ENCODE measurements at places on chromosomes 11 and 22. TPM values are rescaled to one million over a fixed set of nuclear protein-coding genes. Genes with fewer than 3 reads are reported as not detected.

GRCh38 chr11:1342946-1343345 is 33.5 kb upstream of the TOLLIP start:
- no peak overlapping the region for H3K27ac ChIP-seq
- H3K36me3 ChIP-seq = no peaks in the 10 kb centered on the region
- H3K27me3 ChIP-seq = no peaks in the 10 kb centered on the region
- DNase-seq = no peak
- H3K4me1 ChIP-seq = peaks cover 9% of the 10 kb centered on the region

- no peaks in the 10 kb centered on the region for H3K36me3 ChIP-seq
- 0 out of 2 replicates have a peak, but pooled peaks cover 2% of the 10 kb centered on the region for H3K4me1 ChIP-seq
- no peak overlapping the region for H3K27ac ChIP-seq
- DNase-seq = no peak
- peaks cover 13% of the 10 kb centered on the region for H3K27me3 ChIP-seq
Measured at GRCh38 chr11:121449626-121450025, 2.5 kb upstream of the SORL1 start.

DNA sequence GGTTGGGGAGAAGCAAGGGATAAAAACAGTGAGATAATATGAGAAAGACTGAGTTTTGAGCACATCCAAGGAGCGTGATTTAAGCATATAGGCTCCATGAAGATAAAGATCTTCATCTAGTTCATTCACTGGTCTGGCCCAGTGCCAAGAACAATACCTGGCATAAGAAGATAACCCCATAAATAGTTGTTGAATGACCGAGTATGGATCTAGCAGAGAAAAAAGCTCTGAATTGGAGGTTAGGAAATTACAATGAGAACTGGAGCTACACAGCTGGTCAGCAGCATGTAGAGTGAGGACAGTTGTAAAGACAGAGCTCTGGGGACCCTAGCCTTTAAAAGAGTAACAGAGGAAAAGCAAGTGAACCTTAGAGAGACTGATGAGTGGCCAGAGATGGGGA is 33.0 kb upstream of the PAK1 start:
- DNase-seq = no peak
- no peaks in the 10 kb centered on the region for H3K36me3 ChIP-seq
- H3K27ac ChIP-seq = no peak overlapping the region
- H3K4me3 ChIP-seq = no peak overlapping the region

DNA sequence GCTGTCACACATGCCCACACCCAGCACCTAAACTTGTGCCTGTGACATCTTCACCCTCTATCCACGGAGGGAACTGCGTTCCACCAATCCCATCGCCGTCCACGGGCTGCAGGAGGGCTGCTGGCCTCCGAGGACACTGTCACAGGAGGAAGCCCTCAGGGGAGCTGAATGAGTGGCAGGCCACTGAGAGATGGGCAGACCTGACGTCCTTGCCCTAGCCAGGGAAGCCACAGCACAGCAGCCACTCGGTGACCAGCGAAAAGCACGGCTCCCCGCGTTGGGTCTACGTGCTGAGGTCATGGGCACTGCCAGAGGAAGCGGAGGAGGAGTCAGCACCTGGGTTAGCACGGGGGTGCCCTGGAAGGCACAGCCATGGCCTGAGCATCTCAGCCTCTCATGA is 50.5 kb downstream of the IGSF9B start:
- H3K4me1 ChIP-seq = no peaks in the 10 kb centered on the region
- no peak overlapping the region for H3K27ac ChIP-seq
- H3K4me3 ChIP-seq = no peak overlapping the region
- H3K36me3 ChIP-seq = no peaks in the 10 kb centered on the region
- no peak for DNase-seq

- no peak overlapping the region for H3K27ac ChIP-seq
- H3K4me3 ChIP-seq = no peak overlapping the region
- H3K4me1 ChIP-seq = no peaks in the 10 kb centered on the region
- DNase-seq = no peak
- H3K36me3 ChIP-seq = no peaks in the 10 kb centered on the region
Measured at GRCh38 chr11:24513479-24514218, 16.8 kb downstream of the LUZP2 start.

- H3K4me1 ChIP-seq = no peaks in the 10 kb centered on the region
- no peak overlapping the region for H3K4me3 ChIP-seq
- DNase-seq = no peak
Measured at GRCh38 chr11:130612291-130612851, 163.9 kb downstream of the ADAMTS15 start.

DNA sequence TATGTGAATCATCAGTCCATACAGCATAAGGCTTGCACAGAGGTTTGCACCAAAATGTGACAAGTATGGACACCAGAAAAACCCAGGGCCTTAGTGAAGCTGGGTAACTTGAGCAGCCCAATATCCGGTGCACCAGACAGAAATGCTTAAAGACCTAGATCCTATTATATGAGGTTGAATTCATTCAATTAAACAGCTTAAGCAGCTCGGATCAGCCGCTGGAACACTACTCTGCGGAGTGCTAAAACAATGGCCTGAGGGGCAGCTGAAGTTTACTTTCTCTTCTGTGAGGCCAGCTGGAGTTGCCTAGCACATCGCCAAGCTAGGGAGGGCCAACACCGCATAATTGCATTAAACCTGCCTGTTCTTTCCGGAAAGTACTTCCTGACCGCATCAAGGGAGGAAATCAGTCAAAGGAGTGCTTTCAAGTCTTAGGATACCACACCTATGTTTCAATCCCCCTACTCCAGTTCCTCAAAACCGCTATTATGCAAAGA is 17.0 kb upstream of the FAM181B start:
- no peaks in the 10 kb centered on the region for H3K4me1 ChIP-seq
- no peak overlapping the region for H3K27ac ChIP-seq
- no peak overlapping the region for H3K4me3 ChIP-seq
- H3K27me3 ChIP-seq = no peaks in the 10 kb centered on the region
- no peak for DNase-seq

DNA sequence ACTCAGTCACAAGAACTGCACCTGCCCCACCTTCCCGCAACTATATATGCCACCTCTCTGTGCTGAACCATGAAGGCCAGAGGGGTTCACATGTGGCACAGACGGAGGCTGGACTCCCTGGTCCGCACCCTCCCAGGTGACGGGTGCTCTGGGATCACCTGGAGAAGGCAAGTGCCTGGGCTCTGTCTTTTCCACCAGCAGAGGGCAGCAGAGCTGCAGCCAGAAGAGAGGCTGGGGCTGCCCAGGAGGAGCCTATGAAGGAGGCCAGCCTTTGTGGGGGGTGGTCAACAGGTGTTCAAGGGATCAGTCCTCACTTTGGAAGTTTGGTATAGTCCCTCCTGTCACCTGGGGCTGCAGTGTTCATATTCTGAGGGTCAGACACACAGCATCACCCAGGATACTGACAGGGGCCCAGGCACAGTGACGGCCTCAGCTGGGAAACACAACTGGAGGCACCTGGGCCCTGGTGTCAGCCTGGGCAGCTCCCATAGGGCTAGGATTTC is 39.2 kb upstream of the IGLL5 start:
- peaks cover 3% of the 10 kb centered on the region for H3K27me3 ChIP-seq
- no peak overlapping the region for H3K4me3 ChIP-seq
- no peak overlapping the region for H3K27ac ChIP-seq
- no peaks in the 10 kb centered on the region for H3K36me3 ChIP-seq
- DNase-seq = peak; percentile 69

GRCh38 chr11:20654038-20654437 is 15.3 kb upstream of the NELL1 start:
- no peak for DNase-seq
- no peaks in the 10 kb centered on the region for H3K27me3 ChIP-seq
- no peak overlapping the region for H3K4me3 ChIP-seq

DNA sequence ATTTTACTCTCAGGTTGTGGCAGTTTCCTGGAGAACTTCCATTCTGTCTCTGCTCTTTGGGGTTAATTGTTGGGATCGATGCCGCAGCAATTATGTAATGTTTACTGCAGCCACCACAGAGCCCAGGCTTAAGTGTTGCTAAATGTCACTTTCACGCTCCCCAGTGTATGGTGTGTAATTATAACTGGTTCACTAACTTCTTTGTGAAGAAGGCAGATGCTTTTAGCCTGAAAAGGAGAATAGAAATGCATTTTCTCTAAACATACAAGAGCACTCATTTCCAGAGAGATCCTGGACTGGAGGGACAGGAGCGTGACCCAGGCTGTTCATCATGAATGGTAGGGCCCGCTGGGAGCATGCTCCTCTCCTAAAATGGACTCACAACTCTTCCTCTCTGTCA is 132.2 kb upstream of the PLET1 start:
- no peaks in the 10 kb centered on the region for H3K27me3 ChIP-seq
- H3K4me3 ChIP-seq = no peak overlapping the region
- H3K4me1 ChIP-seq = no peaks in the 10 kb centered on the region
- H3K27ac ChIP-seq = no peak overlapping the region
- H3K36me3 ChIP-seq = no peaks in the 10 kb centered on the region

DNA sequence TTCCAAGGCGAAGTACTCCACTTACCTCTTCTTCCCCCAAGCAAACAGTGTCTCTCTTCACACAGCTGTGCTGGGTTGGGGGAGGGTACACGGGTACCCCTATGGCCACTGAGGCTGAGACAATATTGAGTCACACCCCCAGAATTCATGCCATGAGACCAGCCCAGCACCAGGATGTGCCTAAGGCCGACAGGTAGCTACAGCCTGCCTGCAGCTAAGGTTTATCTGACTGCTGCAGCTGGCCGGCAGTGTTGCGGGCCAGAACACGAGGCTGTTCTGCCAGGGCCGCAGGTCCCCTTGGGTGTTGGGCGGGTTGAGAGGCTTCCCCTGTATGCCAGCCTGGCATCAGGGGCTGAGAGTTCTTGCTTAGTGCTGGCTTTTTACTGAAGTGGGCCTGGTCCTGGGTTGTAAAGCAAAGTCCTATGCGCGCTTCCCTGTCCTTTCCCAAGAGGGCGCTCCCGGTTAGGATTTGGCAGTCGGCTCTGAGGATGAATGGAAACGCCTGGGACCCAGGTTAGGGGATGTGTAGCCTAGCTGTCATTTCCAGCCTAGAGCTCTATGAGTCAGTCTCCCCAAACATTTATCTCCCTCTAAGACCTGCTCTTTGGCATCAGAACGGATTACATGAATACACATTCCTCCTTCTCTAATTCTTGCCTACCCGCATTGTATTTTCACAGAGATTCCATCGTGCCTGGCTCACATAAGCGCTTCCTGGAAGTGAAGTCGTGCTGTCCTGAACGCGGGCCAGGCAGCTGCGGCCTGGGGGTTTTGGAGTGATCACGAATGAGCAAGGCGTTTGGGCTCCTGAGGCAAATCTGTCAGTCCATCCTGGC is 7.1 kb downstream of the USP18 start:
- H3K4me3 ChIP-seq = no peak overlapping the region
- H3K36me3 ChIP-seq = peaks cover 26% of the 10 kb centered on the region
- H3K27ac ChIP-seq = peak overlapping the region; percentile 80
- no peaks in the 10 kb centered on the region for H3K27me3 ChIP-seq
- H3K4me1 ChIP-seq = peaks cover 30% of the 10 kb centered on the region
- DNase-seq = peak; percentile 96

- H3K4me3 ChIP-seq = no peak overlapping the region
- peaks cover 47% of the 10 kb centered on the region for H3K4me1 ChIP-seq
- no peaks in the 10 kb centered on the region for H3K27me3 ChIP-seq
- no peak overlapping the region for H3K27ac ChIP-seq
Measured at GRCh38 chr22:26798462-26799065, 141.2 kb downstream of the MIAT start.

- H3K27me3 ChIP-seq = no peaks in the 10 kb centered on the region
- H3K4me3 ChIP-seq = no peak overlapping the region
- H3K36me3 ChIP-seq = no peaks in the 10 kb centered on the region
- H3K4me1 ChIP-seq = no peaks in the 10 kb centered on the region
Measured at GRCh38 chr11:58940028-58940427, 740 bp downstream of the GLYATL1 start.

DNA sequence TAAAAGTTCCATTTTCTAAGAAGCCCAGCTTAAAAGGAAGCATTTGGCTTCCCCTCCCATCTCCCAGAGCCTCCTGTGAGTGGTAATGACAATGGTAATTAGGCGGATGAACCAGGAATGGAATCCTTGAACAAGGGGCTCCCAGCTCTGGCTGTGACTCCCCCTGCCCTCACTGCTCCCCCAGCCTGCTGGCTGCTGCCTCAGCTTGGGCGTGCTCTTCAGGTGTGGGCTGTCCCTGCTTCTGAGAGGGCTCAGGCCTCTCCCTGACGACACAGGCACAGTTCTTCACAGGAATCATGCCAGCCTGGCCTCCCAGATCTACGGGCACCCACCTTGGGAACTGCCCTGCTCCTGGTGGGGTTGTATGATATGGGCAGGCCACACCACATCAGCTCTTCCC is 81.7 kb upstream of the NARS2 start:
- H3K27ac ChIP-seq = no peak overlapping the region
- no peaks in the 10 kb centered on the region for H3K4me1 ChIP-seq
- no peak for DNase-seq
- no peaks in the 10 kb centered on the region for H3K27me3 ChIP-seq
- no peaks in the 10 kb centered on the region for H3K36me3 ChIP-seq

DNA sequence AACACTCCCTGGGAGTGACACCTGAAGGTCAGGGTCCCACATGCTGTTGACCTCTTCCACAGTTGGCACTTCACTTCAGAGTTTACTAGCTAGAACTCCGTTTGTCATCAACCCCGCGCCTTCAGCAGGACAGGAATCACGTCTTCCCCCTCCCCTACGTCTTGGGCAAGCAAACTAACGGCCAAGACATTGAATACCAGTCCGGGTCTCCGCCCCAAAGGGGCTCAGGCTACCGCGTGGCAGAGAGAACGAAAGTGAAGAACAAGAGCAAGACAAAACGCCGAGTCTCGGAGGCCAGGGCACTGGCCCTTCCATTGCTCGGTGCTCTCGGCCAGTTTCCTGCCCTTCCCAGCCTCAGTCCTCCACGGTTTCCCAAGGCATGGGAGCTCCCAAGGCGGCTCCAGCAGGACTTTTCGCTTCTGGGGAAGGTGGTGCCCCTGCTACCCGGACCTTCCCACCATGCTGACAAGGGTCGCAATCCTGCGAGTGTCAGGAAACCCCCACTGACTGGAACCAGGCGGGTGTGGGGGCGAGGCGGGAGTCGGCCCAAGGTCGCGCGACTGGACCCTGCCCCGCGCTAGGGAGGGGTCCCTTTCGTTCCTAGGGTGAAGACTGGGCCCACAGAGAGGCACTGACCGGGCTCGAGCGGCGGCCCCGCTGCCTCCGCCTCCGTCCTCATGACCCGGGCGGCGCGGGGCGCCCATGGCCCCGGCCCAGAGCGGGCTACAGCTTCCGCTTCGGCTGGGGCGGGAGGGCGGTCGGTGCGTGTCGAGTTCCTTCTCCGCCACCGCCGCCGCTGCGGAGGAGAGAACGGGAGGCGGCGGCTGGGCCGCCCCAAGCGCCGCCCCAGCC is at the start of gene GUCD1:
GUCD1 (minus strand) TSS at position 826 of the 852 bp plus-strand sequence; CDS start at position 679, 147 bp downstream.
- peak within 1 kb of the TSS; percentile 89 for H3K4me3 ChIP-seq
- DNase-seq = peak; percentile 49
- peaks cover 59% of the 10 kb centered on the region for H3K36me3 ChIP-seq
- H3K27ac ChIP-seq = peak within 1 kb of the TSS; percentile 95
- H3K4me1 ChIP-seq = peaks cover 18% of the 10 kb centered on the region
- H3K27me3 ChIP-seq = no peaks in the 10 kb centered on the region

GRCh38 chr11:128471138-128471661 is 116.2 kb downstream of the ETS1 start:
- DNase-seq = no peak
- H3K36me3 ChIP-seq = peaks cover 75% of the 10 kb centered on the region
- no peaks in the 10 kb centered on the region for H3K27me3 ChIP-seq
- 0 out of 2 replicates have a peak overlapping the region, but pooled peaks have one; percentile 29 for H3K27ac ChIP-seq
- H3K4me3 ChIP-seq = no peak overlapping the region
- peaks cover 71% of the 10 kb centered on the region for H3K4me1 ChIP-seq

GRCh38 chr11:94295534-94295933 is 8.8 kb upstream of the IZUMO1R start:
- DNase-seq = no peak
- H3K27me3 ChIP-seq = no peaks in the 10 kb centered on the region
- H3K27ac ChIP-seq = no peak overlapping the region
- H3K4me1 ChIP-seq = no peaks in the 10 kb centered on the region
- H3K4me3 ChIP-seq = no peak overlapping the region

OR52I1 gene
- total RNA-seq = not detected

TYMP gene
- total RNA-seq = 12.6 TPM

CCDC89 gene
- total RNA-seq = 0.26 TPM

LRRC55 gene
- total RNA-seq = not detected

OR52W1 gene
- total RNA-seq = not detected

C11orf86 gene
- not detected for total RNA-seq

GDPD4 gene
- not detected for total RNA-seq

Data from SJSA1 (cell line).